Stimulated activated CD4-positive, alpha-beta T cell treated with anti-CD3 and anti-CD28 coated beads, Interleukin-1b, Interleukin-23, amount 100 ng/mL, for 1 hour (primary cell): ENCODE measurements at places on chromosomes 13 and 19.

GRCh38 chr13:99992949-99993351 is 11.4 kb downstream of the ZIC2 start:
- no peak for DNase-seq

GRCh38 chr19:2059422-2060201 is 8.6 kb upstream of the MKNK2 start:
- DNase-seq: no peak

DNA sequence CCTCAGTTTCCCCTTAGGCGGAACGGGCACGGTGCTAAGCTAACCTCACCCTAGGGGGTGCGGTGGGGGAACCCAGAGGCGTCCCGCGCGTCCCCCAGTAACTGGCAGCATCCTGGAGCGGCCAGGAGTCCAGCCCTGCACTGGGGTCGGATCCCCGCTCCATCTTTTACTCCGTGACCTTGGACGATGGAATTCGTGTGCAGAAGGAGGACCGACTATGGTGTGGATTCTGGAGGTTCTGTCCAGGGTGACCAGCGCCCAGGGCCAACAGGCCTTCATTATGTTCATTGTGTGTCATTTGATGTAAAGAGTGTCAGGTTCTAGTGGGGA is 630 bp downstream of the SPPL2B start:
- DNase-seq: no peak

DNA sequence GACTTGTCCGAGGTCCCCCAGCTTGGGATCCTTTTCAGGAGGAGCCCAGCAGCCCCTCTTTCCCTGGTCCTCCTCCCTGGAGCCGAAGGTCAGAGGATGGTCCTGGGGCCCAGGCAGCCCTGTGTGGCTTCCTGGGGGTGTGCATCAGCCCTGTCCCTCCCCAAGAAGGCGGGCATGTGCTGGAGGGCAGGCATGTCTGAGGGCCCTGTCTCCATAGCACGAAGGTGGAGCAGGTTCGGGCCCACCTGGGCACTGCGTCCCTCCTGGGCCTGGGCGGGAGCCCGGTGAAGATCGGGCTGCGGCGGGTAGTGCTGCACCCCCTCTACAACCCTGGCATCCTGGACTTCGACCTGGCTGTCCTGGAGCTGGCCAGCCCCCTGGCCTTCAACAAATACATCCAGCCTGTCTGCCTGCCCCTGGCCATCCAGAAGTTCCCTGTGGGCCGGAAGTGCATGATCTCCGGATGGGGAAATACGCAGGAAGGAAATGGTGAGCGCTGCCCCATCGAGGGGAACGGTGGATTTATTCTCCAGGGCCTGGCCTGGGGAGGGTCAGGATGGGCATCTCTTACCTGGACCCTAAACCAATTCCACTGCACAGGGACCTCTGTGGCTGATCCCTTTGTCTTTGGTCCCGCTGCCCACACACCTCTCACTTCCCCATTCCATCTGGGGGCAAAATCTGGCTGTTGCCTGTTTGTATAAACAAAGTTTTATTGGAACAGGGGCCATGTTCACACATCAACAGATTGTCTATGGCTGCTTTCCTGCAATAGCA is 10.9 kb downstream of the TIMM13 start:
- DNase-seq: no peak

- DNase-seq: no peak
Measured at GRCh38 chr19:2594319-2594718, 108.2 kb downstream of the GNG7 start.

DNA sequence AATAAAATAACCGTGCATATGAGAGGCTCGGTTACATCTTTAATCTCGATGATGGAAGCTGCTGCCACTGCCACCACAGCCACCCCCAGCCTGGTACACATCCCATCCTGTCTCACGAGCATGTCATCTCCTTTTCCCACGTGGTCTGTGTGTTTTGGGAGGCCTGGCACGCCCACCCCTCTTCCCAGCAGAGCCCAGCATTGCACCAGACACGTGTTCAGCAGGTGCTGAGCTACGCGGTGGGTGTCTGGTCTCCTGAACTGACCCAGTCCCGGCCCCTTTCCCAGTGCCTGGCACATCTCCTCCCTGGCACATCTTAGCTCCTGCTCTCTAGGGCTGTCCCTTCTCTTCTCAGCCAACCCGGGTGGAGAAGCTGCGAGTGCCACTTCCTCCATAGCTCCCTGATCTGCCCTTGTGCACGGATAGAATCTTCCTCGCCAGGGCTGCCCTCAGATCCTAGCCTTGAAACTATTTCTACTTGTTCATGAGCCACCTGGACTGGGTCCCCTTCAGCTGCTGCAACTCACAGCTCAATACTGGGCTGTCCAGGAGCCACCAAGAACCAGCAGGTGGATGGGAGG is 36.8 kb upstream of the ZNF536 start:
- DNase-seq: no peak

DNA sequence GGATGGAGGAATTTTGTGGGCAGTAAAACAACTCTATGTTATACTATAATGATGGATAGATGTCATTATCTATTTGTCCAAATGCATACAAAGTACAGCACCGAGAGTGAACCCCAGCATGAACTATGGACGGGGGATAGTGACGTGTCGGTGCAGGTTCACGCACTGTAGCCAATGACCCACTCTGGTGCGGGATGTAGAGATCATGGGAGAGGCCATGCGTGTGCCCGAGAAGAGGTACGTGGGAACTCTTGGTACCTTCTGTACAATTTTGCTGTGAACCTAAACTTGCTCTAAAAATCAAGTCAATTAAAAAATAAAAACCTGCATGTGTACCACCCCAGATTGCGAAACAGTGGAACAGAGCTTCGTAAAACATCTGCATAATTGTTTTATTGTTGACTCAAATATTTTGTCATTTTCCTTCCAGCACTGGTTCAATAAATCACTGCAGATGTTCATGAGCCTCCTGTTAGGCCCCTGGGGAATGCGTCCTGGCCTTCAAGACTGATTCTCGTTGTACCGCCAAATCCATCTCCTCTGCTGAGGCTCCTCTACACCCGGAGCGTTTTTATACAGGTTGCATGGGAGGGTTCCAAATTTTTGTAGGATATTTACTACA is 30.9 kb downstream of the COL4A1 start:
- no peak for DNase-seq

- DNase-seq: no peak
Measured at GRCh38 chr13:101942535-101943157, 459.2 kb downstream of the FGF14 start.

DNA sequence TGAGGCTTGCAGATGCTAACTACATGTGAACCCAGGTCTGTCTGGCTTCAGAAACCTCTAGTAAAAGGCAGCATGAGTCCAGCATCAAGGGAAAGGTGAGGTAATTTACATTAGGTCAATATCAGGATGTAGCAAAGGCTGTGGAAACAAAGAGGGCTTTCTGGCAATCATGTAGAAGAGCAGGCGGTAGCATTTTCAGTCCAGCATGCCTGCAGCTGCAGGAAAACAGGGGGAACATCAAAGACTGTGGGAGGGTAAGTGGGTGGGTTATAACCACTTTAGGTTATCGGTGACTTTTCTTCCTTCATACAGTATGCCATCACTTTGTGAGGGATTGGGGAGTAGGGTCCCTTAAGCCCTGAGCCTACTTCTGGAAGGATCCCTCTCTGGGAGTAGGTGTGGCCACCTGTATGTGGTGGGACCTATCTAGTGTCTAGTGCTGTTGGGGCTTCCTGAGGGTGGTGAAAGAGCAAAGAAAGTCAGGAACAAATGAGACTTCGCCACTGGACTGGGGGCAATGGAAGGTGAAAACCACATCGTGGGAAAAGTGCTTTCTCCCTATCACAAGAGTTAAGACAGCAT is 10.8 kb downstream of the SUGP2 start:
- DNase-seq: no peak

- DNase-seq: no peak
Measured at GRCh38 chr19:54391589-54392061, 23.6 kb upstream of the TTYH1 start.

- no peak for DNase-seq
Measured at GRCh38 chr13:73228546-73228945, 169.7 kb downstream of the KLF5 start.

- DNase-seq: no peak
Measured at GRCh38 chr13:27808851-27809550, 16.7 kb downstream of the GSX1 start.

GRCh38 chr13:112443191-112443994 is 67.2 kb downstream of the SPACA7 start:
- DNase-seq: no peak

DNA sequence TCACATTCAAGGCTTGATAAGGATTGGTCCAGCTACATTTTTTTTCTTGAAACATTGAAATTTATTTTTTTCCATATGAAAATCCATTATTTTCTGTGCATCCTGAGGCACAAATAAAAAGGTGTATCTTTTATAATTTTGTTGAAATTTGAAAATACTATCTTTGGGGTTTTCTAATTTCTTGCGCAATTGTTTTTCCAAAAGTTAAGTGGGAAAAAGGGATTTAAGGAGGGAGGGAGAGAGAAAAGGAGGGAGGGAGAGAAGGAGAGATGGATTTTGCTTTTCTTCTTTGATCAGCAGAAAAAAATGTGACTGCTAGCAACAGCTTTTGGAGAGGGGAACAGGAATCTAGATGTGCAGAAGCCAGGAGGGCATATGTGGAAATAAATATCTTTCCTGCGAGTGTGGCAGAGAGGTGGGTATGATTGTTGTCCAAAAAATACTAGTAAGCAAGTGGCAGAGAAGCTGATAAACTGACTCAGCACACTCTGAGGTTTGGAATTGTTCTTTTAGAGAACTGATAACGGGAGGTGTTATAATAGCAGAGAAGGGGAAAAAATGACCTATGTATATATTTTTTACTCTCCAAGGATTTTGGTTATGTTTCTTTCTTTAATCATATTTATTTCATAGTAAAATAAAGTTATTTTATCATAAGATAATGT is 61.2 kb upstream of the EDNRB start:
- DNase-seq: no peak

- DNase-seq: no peak
Measured at GRCh38 chr19:46838160-46838559, 12.5 kb downstream of the AP2S1 start.

DNA sequence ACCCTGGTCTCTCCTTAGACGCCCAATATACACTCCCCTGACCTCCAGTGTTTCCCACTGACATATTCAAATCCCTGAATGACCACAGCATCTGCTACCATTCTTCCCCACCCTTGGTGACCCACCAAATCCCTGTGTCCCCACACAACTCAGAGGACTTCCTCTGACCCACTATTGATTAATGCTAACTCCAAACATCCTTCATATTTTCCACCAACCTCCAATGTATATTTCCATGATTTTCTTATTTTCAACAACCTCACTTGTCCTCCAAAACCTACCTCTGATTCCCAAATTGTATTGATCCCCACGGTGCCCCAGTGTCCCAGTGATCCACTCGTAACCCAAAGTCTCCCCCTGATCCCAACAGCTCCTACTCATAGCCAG is 526 bp upstream of the DMWD start:
- DNase-seq: no peak

DNA sequence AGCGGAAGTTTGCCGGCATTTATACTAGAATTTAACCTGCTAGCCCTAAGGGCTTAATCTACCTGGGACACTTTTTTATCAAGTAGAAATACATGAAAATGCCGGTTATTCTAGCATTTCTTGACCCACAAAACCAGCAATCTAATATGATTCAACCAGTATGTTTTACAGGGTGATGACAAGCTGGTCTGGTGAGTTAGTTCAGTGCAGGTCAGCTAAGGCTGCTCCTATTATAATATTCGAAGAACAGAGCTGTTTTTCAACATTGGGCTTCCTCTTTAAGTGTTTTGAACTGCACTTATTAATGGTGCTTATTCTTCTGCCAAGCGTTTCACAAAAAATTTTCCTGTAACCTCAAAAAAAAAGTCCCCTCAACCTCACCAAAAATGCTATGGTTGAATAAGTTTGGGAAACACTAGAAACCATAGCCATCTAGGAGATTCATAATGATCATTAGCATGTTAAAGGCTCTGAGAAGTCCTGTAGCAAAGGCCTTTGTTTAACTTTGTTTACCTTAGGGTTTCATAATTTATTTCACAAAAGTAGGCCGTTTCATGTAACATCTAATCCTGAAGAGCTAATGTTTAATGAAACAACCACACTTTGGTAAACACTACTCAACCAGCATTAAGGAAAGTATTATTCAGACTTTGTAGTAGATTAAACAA is 526.6 kb downstream of the KLF12 start:
- DNase-seq: no peak

DNA sequence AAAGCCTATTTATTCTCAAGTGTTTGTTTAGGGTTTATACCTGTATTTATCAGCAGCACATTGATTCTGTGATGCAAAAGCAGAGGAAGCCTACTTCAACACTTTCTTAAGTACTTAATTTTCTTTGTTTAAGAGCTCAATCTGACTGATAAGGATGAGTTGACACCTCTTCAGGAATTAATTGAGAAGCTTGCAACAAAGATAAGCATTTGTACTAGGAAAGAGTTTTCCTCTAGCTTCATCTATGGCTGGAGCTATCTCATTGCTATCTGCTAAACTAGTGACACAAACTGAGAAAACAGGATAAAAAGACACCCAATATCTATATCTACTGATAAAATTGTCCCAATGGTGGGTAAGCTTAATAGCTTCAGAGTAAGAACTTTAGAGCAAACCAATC is 170.1 kb upstream of the SLITRK6 start:
- DNase-seq: no peak
